GM23248 (cell line): ENCODE measurements at places on chromosomes 4 and X. TPM values are rescaled to one million over a fixed set of nuclear protein-coding genes. Genes with fewer than 3 reads are reported as not detected.

The DIPK2B gene
- total RNA-seq = not detected in 2 replicates

The TXK gene
- total RNA-seq = not detected in 2 replicates

DNA sequence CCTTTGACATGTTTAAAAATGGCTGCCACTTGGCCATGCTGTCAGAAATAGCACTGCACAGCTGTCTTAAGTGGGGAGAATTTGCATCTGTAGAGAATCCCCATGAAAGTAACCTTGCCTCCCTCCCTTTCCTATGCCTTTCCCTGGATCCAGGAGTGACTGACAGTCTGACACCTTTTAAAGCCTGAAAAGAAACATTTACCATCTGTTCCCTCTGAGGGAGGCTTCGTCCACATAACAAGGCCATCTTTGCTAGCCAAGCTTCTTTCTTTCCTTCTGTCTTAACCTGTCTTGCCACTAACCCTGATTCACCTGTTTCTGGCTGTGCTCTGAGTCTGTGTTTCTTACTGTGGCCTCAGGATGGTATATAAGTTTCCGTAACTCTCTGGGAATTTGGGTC, 21.3 kb upstream of the AADAT start:
- no peak for DNase-seq

DNA sequence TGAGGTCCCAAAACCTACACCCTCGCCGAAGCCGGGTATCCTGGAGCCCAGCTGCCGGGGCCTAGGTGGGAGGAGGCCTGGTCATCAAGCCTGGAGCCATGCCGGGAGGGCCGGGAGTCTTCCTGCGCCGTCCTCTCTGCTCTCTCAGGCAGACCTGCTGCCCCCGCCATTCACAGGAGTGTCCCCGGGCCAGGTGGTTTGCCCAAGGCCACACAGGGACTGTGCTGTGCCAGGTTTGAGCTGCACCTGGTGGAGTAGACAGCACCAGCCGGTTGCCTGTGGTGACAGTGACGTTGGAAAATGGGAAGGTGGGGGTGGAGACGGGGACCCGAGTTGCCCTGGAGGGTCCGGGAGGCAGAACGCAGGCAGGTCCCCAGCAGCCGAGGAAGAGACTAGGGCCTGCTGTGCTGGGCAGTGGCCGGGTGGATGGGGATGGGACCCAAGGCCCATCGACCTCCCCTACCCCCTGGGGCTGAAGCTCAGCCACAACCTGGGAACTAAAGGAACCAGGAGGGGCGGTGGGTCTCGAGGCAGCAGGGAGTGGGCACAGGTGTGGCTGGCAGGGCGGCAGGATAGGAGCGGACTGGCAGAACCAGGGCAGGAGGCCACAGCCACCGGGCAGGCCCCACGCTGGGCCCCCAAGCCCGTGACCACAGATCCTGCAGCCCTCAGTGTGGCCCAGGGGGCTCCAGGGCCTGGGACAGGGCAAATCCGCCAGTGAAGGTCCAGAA, 9.5 kb downstream of the DOK7 start:
- DNase-seq = no peak

GRCh38 chr4:8644966-8645752, 52.6 kb downstream of the CPZ start:
- DNase-seq = no peak

DNA sequence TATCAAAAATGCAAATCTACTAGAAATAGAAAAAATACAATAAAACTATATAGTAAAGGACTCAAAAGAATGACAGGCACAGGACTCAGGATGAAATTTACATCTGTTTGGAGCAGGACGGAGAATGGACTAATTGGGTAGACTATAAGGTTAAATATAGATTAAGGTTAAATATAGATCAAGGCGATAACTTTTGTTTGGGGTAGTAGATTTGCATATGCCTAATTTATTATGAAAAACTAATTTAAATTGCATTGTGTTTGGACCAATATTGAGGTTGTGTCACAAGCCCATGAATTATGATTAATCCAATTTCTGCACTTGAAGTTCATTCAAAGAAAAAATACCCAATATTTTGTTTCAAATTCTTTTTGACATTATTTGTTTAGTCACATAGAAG, 31.0 kb downstream of the MTHFD2L start:
- no peak for DNase-seq

DNA sequence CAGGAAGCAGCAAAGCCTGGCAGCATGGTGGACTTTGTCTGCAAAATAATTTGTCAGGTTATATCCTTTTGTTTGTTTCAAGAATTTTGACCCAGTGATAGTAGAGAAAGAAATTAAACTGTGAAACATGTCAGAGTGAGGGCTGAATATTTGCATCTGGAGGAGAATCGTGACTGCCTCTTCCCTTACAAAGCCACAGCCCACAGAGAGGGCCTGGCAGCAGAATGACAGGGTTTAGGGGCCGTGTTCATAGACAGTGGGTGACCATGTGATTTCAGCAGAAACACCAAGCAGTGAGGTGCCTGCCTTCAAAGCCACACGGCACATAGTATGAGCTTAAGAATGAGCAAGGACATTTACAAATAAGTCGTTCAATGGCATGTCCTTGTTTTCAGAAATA, 24.4 kb upstream of the PLAC8 start:
- no peak for DNase-seq

- DNase-seq = peak; percentile 8
Observed at GRCh38 chr4:155047755-155048154, 160.7 kb upstream of the NPY2R start.

DNA sequence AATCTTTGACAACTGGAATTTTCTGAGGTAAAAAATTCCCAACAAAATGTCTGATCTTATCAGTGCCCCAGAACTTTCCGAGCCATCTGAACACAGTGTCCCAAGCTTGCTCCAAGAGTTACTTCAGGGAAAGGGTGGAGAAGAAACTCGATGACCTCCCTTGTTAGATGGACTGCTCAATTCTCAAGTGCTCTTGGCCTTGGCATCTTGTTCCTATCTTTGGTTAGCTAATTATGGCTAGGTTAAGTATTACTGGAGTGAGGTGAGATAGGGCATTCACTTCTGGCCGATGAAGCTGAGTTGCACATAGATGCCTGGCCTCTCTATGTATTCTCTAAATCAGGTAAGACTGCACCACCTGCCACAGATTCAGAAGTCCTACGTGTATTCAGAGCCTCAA, 9.1 kb upstream of the S100G start:
- no peak for DNase-seq

- DNase-seq = no peak
Observed at GRCh38 chr4:89353514-89353913, 45.9 kb upstream of the GPRIN3 start.

- no peak for DNase-seq
Observed at GRCh38 chrX:34580069-34580468, 77.0 kb downstream of the TMEM47 start.

- no peak for DNase-seq
Observed at GRCh38 chr4:16590797-16591196, 307.6 kb downstream of the LDB2 start.

DNA sequence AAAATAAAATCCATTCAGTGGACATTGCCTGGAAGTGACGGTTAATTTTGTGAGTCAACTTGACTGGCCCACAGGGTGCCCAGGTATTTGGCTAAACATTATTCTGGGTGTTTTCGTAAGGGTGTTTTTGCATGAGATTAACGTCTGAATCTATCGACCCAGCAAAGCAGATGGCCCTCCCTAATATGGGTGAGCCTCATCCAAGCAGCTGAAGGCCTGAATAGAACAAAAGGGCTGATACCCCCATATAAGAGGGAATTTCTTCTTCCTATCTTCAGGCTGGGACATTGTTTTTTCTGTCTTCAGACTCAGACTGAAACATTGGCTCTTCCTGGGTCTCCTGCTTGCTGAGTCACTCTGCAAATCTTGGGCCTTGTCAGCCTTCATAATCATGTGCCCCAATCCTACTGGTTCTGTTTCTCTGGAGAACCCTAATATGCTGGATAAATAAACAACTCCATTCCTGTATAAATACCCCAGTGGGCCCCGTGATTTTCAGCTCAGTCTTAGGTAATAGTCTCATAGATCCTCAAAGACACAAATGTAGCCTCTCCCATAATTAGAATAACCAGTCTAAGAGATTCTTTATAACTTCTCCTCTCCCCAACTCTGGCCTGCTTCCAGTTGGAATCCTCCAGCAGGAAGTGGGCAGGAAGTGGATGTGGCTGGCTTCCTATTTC, 33.1 kb upstream of the DDX3X start:
- DNase-seq = peak; percentile 53

DNA sequence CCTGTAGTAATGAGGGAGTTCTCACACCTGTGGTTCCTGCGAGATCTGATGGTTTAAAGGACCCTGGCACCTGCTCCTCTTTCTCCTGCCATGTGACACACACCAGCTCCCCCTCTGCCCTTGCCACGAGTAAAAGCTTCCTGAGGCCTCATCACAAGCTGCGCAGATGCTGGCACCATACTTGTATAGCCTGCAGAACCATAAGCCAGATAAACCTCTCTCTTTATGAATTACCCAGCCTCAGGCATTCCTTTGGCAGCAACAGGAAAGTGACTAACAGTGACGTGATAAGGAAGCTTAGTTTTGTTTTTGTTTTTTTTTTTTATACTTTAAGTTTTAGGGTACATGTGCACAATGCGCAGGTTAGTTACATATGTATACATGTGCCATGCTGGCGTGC, 130.9 kb downstream of the AFAP1 start:
- peak; percentile 80 for DNase-seq
